ENCODE measurements at places on chromosomes 2 and 18.
A peak's percentile ranks its signal among the peaks of the same experiment; 100 is the strongest.

GRCh38 chr2:235647264-235647663 is 153.4 kb downstream of the AGAP1 start:
- DNase-seq: no peak

DNA sequence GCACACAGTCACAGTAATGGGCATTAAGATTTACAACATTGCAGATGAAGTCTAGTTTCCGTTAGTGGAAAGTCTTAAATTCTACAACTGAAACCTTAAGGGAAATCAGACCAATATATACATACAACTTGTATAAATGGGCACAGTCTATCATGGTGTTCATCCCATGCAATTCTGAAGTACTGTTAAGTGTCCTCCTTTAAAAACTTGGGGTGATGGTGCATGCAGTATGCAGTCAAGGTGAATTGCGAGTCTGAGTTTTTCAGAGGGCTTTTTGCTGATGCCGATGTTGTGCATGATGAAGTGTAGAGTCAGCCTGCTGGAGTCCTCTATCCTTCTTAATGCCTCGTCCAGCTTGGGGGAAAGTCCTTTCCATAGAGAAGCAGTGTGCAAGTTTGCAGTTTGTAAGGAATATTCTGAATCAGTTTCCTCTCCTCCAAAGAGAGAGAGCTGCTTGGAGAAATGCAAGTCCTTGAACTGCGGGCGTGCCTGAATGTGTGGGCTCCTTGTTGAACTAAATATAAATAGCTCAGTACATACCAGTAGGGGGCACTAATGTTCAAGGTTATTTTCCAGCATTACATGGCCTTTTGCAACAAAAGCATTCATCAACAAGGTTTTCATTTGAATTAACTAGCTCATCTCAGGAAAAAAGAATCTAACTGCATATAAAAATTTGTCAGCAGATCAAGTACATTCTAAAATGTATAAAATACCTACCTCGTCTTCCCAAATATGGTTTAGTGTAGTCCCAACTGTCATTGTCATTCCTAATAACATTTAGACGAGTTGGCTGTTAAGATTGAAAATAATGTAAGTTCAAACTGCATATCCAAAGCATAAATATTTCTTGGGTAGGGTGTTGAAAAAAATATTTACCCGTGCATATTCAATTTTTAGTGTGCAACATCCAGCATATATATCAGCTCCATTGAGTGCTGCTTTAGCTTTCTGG is 21.3 kb downstream of the HNRNPLL start:
- peak; percentile 39 for DNase-seq

DNA sequence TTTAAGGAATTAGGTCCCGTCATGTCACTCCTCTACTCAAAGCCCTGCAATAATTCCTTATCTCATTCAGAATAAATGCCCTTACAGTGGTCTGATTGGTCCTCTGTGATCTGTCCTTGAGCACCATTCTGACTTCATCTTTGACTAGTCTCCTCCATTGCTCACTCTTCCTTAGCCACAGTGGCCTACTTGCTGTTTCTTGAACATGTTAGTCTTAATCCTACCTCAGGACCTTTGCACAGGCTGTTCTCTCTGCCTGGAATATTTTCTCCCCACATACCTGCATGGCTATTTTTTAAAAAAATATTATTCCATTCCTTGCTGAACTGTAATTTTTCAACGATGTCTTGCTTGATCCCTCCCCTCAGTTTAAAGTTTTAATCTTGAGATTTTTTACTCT is 48.0 kb downstream of the QPCT start:
- no peak for DNase-seq

- no peak for DNase-seq
These were observed 20.4 kb downstream of the MROH2A start for GRCh38 chr2:233798335-233799086.

DNA sequence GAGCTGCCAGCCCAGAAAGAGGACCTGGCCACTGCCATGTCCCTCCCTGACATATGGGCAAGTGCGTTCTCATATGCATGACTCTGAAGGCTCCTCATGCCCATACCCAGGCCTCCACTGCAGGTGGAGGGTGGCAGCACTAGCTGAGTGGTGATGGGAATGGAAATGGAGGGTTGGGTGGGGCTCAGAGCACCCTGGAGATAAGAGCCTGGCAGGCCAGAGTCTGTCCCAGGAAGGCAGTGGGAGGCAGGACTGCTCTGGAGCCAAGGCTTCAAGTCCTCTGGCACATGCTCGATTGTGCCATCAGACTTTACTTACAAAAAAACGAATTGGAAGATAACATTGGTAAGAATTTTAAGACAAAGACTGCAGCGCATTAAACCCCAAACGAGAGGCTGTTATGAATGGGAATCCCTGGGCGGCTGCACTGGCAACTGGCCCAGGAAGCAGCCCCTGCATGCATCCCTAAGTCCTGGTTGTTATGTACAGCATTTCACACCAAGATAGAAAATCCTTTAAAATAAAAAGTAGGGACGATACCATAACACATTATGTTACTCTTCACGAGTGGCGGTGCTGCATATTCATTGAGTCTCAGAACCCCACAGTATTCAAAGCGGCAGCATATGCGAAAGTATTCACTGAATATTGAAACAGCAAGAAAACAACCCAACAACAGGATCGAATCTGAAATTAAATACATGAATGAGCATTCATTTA is 81.7 kb upstream of the FAM98A start:
- DNase-seq: no peak

GRCh38 chr2:237967463-237967951 is 693 bp downstream of the UBE2F start:
- DNase-seq: no peak

GRCh38 chr18:79779021-79779699 is 18.6 kb upstream of the KCNG2 start:
- no peak for DNase-seq

DNA sequence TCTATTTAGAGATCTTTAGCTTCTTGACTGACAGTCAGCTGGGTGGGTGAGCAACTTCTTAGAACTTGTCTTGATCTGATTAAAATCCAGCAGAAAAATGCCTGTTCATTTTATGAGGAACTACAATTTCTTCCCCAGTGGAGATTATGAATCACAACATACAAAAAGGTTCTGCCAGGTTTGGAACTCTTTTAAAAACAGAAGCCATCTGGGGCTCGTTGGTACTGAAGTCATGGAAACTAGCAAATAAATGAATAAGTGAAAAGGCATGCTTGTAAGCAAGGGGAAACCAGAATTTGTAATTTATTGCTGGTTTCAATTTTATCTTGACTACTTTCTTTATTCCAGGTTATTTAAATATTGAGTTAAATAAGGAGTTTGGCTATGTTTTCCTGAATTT is 767.4 kb downstream of the MBD2 start:
- peak; percentile 23 for DNase-seq

Data from fibroblast of skin of left biceps (primary cell).